ENCODE measurements at places on chromosomes 11 and 22.
A peak's percentile ranks its signal among the peaks of the same experiment; 100 is the strongest.

- DNase-seq, result no peak
Measured at GRCh38 chr22:39017596-39018365, 3.1 kb upstream of the APOBEC3D start.

- no peak for DNase-seq
Measured at GRCh38 chr22:45718391-45718790, 46.8 kb downstream of the ATXN10 start.

GRCh38 chr11:35617687-35618496 lies at the start of gene FJX1:
Gene FJX1, plus strand, starts transcription at chr11:35618460. Its CDS starts 177 bp downstream, at chr11:35618637.
- no peak for DNase-seq

DNA sequence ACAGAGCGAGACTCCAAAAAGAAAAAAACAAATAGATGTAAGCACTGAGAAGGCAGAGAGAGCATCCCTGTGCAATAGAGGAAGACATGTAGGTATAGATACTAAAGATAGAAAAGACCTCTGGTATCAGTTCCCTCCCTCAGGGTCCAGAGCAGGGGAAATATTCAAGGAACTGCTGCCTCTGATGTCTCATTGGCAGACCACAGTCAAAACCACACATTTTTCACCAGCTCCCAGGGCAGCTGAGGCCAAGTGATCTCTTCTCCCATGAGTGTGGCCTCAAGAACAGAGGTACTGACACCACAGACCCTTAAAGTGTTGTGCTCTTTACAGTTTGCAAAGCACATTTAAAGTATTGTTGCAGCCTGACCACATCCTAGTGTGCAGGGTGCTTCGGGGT lies 288.5 kb downstream of the NTM start:
- peak; percentile 39 for DNase-seq

GRCh38 chr11:22371160-22371559 lies 33.0 kb downstream of the SLC17A6 start:
- DNase-seq, result no peak

DNA sequence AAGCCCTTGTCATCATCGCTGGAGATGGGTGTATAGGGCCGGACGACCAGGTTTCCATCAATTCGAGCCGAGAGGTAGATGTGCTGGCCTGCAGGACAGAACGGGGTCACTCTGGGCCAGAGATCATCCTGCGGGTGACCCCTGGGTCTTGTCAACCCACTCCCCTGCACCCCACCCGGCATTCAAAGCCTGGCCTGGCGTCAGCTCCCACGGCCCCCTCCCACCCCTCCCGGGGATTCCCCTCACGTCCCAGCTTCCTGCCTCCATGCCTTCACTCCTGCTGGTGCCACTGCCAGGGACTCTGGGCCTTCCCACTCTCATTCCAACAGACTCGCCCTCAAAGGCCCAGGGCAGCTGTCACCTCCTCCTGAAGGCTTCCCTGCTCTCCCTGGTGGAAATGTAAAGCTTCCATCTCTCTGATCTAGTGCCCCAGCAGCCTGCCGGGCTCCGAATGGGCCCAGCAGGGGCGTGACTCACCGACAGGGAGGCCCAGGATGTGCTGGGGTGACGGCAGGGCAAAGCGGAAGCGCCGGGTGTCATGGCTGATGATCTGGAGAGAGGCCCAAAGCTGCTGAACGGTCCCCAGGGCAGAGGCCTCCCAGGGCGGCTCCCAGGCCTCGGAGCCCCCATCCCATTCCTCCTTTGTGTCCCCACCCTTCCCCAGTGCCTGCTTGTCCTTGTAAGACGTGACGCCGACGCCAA lies 9.3 kb downstream of the ATP5MGL start:
- no peak for DNase-seq

DNA sequence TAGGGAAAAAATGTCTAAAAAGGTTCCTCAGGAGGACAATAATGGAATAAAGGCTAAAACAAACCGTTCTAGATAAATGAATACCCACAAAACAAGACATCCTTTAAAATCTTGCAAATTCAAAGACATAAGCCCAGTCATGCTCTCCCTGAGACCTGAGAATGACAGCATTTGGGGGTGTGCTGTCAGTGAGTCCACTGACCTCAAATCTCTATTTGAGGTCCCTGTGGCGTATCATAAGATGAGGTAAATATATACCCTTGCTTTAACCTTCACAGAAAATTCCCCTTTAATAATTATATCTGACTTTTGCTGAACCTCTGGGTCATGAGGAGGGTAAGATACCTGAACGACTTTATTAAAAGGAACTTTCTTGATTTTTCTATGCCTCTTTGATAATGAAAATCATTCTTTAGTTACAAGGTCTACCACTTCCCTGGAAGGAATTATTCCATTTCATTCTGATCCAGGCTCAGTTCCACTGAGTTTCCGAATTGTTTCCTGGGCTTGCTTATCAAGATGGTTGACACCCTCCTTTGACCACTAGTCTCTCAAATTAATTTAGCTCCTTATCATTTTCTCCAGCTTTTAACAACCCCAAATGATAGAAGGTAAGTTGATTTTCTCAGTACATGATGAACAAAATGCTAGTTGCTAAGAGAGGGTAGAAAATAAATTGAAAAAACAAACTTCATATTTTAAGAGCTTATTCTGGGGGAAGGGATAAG lies 53.8 kb upstream of the CHRM4 start:
- DNase-seq, result no peak

GRCh38 chr11:118620529-118621070 lies 13.2 kb downstream of the PHLDB1 start:
- DNase-seq, result no peak

- DNase-seq, result peak; percentile 92
Measured at GRCh38 chr22:41697126-41697775, 2.1 kb upstream of the MEI1 start.

DNA sequence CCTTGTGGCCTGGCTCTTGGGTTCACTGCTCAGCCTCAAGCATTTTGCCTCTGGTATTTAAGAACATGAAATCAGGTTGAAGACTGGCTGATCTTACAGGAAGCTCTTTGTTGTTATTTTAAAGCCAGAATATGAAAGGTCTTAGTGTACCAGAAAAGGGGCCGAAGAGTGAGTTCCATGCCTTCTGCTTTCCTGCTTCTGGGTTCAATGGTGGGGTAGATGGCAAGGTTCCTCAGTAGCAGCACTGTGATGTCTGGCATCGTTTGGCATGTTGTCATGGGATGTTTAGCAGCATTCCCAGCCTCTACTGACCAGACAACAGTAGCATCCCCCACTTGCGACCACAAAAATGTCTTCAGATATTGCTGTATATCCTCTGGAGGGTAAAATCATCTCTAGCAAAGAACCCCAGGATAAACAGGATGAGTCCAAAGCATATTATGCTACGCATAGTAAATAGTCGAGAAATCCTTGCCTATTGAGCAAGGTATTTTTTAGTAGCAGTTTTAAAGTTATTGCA lies 2.4 kb downstream of the VPS26B start:
- no peak for DNase-seq

GRCh38 chr22:49965091-49966040 lies 4.8 kb downstream of the PIM3 start:
- no peak for DNase-seq

- DNase-seq, result no peak
Measured at GRCh38 chr11:130020323-130020722, 17.7 kb upstream of the PRDM10 start.

DNA sequence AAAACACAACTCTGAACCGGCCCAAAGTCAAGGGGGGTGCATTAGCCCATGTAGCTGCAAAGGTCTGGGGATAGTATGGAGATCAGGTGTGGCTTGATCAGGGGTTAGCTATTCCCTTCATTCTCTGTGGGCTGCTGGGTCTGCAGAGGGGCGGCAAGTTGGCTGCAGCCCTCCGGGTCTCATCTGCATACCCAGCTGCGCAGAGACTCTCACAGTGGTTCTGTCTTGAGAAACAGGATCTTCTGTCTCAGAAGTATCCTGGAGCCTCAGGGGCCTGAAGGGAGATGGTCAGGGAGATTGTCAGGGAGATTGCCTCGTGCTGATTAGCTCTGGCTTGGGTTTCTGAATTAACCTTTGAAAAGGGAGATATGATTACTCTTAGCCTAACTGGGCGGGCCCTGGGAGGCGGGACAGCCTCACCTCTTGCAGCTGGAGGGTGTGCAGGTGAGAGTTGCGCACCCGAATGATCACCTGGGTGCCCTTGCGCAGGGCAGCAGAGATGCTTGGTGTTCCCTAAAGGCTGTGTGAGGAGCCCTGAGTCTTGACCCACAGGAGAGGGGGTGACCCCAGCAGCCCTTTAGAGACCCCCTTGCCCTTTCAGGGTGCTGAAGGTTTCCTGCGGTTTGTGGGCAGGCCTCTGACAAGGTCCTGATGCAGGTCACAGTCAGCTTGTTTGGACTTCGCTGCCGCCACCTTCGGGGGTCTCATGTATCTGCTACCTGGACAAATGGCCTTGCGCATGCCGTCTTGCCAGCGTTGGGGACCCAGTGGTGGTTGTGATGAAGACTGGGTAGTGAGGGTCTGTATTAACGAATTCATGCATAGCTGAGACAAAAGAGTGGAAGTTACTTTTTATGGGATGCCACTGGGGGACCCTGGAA lies 7.3 kb downstream of the ARHGAP8 start:
- no peak for DNase-seq

GRCh38 chr11:111388842-111389241 lies 9.8 kb upstream of the POU2AF1 start:
- DNase-seq, result no peak

DNA sequence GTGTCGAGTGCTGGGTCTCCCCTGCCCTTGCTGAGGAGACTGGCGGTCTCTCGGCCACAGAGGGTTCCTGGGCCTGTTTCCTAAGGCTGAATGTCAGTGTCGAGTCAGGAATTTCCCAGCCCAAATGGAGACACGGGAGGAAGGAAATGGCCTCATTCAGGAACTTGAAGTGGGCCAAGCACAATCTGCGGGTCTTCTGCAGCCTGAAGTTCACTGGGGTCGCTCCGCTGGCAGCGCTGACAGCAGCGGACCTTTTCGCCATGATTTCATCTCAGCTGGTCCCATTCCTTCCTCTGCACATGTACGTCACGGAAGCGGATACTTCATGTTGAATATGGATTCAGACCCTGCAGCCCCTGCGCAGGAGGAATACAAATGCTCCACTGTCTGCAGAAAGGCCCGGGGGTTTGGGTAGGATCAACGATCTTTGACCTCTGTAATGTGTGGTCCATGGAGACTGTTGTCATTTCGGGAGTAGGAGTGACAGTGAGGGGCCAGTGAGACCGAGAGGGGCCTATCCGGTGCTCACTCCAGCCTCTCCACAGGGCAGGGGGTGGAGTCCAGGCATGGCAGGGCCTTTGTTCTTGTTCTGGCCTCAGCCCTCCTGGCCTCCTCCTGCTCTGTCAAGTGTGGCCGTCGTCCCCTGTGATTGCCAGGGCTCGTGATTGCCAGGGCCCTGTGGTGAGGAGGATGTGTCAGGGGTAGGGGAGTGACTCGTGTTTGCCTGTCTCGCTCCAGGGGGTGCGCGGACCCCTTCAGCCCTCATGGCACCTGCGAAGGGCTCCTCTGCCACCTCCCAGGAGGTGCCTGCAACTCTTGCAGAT lies 402.3 kb downstream of the TBC1D22A start:
- DNase-seq, result no peak

GRCh38 chr11:121018746-121019145 lies 5.2 kb upstream of the TBCEL start:
- DNase-seq, result no peak

DNA sequence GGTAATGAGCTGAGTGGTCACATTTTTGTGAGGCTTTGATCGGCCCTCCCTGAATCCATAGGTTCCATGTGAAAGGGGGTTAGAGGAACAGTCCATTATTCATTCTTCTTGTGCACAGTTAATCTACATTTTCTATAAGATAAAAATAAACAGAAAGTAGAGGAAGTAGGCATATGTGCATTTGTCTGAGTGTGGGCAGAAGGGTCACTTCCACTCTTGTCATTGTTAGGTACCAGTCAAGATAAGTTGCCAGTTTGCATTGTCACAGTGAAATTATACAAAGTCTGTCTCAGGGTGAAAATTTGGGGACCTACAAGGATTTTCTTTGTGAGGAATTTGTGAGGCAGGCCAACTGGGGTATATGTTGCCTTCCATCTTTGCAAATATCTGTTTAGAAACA lies 4.6 kb upstream of the APOL4 start:
- DNase-seq, result no peak

All from DND-41 (cell line).